HS-5 (cell line): ENCODE measurements at places on chromosomes 7 and 10.
A peak's percentile ranks its signal among the peaks of the same experiment; 100 is the strongest.

- DNase-seq, result no peak
Measured at GRCh38 chr7:16815001-16815400, 10.2 kb upstream of the AGR2 start.

- no peak for DNase-seq
Measured at GRCh38 chr10:16520900-16521299, 779 bp downstream of the C1QL3 start.

GRCh38 chr7:132072873-132073272 is 503.4 kb downstream of the PLXNA4 start:
- DNase-seq, result no peak

DNA sequence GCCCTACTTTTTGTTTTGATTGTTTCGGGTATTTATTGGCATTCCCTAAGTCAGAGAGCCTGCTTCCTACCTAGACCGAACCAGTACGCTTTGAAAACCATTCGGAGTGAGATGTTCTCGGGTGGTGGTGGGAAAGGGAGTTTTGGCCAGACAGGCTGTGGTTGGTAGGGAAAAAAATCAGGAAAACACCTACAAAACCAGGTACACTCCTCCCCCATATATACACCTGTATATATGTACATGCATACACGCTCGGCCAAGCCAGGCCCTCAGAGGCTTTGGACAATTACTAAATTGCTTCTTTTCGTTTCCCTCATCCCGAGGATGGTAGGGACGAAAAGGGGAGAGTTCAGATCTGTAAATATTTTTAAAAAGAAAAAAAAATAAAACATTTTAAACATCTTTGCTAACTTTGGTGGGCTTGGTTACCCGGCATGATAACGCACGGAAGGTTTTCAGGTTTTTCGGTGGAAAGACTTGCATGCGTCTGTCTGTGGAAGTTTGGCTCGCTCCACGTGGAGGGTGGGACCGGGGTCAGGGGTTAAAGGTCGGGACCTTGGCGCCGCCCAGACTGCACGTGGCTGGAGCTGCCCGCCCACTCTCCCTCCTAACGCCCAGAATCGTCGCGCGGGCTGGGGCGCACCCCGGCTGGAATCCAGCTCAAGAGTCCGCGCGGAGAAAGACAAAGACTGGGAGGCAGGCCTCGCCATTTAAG is 2.5 kb downstream of the HMX2 start:
- no peak for DNase-seq

GRCh38 chr7:116407165-116407564 is 92.4 kb upstream of the CAV2 start:
- no peak for DNase-seq

- peak; percentile 61 for DNase-seq
Measured at GRCh38 chr10:69974551-69975155, 78.0 kb upstream of the MACROH2A2 start.
